ENCODE measurements at places on chromosomes 2 and 18.

- no peak for DNase-seq
Measured at GRCh38 chr2:118923371-118923770, 18.6 kb upstream of the MARCO start.

DNA sequence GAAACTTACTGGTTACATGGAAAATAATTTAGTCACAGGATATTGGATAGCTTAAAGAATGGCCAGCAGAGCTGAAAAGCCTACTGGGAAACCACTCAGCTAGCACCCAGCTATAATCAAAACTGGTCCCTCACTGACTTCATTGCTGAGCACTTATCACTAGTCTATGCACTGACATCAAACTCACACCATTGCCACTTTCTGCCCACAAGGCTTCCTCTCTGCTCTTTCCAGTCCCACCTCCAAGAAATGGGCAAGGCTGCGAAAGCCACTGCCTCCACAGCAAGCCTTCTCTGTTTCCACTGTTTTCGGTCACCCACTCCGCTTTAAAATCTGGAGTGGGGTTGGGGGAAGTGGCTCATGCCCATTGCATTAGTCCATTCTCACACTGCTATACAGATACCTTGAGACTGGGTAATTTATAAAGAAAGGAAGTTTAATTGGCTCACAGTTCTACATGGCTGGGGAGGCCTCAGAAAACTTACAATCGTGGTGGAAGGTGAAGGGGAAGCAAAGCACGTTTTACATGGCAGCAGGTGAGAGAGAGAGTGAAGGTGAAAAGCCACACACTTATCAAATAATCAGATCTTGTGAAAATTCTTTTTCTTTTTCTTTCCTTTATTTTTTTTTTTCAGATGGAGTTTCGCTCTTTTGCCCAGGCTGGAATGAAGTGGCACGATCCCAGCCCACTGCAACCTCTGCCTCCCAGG is 77.0 kb upstream of the CERS6 start:
- no peak for DNase-seq

DNA sequence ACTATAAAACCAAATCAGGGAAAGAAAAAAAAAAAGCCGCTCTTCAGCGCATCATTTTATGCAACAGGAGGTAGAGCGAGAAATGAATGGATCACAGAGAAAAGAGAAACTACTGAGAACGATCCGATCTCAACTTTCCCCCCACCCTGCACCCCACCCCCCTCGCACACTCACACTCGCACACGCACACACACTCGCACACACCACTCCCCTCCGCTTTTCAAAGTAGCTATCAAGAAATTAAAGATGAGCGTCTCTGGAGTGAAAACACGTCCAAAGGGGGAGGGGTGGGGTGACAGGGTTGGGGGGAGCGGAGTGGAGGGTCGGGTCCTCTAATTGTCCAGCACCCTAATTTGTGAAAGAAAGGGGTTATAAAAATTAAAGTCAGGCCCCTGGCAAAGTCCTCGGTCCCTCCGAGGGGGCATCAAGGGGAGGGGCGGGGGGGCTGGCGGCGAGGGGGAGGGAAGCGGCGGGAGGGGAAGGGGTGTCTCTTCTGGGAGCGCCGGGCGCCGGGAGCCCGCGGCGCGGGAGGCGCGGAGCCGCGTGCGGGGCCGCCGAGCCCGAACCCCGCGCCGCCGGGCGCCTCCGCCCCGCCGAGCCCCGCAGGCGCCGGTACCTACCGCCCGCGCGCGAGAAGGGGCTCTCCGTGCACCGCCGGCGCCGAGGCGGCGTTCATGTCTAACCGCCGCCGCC is 428 bp downstream of the TCF4 start:
- DNase-seq: peak; percentile 77

DNA sequence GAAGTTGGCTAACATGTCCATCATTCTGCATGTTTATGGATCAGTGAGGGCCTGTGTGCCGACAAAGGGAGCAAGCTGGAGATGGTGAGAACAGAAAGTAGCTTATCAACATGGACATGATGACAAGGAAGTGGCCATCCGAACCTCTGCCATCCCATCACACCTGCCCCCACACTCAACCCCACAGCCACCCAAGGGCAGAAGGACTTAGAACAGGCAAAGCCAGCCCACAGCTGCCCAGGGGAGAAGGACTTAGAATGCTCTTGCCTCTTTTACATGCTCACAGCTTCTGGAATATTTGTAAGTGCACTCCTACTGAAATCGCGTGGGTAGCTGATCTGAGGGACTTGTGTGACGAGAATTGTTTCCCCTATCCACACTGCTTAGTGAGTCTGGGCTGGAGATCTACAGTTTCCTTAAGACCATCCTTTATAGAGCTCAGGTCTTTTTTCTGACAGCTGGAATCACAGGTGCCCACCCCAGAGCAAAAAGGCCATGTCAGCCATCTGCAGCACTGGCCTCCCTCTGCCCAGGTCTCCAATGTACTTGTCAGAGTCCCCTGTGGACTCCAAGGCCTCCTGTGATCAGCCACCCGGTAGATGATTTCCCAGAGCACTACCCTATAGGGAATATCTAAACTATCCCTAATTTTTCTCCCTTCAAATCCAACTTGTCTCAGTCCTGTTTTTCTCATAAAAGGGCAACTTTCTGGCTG is 154.1 kb downstream of the SMAD7 start:
- no peak for DNase-seq
